Endothelial cell of umbilical vein (primary cell): ENCODE measurements at places on chromosomes 11 and 22. TPM values are rescaled to one million over a fixed set of nuclear protein-coding genes. Genes with fewer than 3 reads are reported as not detected.
A peak's percentile ranks its signal among the peaks of the same experiment; 100 is the strongest.

GRCh38 chr11:70755410-70756158 is 357.3 kb downstream of the CTTN start:
- H3K4me3 ChIP-seq, result no peak overlapping the region
- H3K4me1 ChIP-seq, result no peaks in the 10 kb centered on the region
- no peaks in the 10 kb centered on the region for H3K36me3 ChIP-seq
- no peaks in the 10 kb centered on the region for H3K27me3 ChIP-seq
- peak; percentile 37 for DNase-seq
- no peak overlapping the region for H3K27ac ChIP-seq

- H3K27ac ChIP-seq, result no peak overlapping the region
- no peak for DNase-seq
- H3K27me3 ChIP-seq, result no peaks in the 10 kb centered on the region
- H3K4me3 ChIP-seq, result no peak overlapping the region
- H3K36me3 ChIP-seq, result no peaks in the 10 kb centered on the region
- H3K4me1 ChIP-seq, result no peaks in the 10 kb centered on the region
Observed at GRCh38 chr11:104844451-104844850, 53.8 kb downstream of the CASP12 start.

DNA sequence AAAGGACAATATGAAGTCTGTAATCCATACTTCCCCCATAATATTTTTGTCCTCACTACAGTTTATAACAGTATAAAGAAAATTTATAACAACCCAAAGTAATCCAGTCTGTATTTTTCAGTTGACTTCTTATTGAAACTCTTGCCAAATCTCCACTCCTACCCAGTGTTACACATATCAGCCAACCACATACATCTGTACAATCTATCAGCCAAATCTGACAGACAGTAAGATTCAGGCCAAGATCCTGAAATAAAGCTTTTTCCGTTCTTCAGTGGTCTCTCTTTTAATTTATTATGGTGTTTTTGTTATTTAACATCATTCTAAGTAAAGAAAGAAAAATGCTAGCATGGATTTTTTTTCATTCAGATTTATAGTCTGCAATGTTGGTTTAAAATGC is 2370.9 kb upstream of the RAG2 start:
- no peak overlapping the region for H3K4me3 ChIP-seq
- H3K27me3 ChIP-seq, result no peaks in the 10 kb centered on the region
- H3K36me3 ChIP-seq, result no peaks in the 10 kb centered on the region
- H3K27ac ChIP-seq, result no peak overlapping the region

DNA sequence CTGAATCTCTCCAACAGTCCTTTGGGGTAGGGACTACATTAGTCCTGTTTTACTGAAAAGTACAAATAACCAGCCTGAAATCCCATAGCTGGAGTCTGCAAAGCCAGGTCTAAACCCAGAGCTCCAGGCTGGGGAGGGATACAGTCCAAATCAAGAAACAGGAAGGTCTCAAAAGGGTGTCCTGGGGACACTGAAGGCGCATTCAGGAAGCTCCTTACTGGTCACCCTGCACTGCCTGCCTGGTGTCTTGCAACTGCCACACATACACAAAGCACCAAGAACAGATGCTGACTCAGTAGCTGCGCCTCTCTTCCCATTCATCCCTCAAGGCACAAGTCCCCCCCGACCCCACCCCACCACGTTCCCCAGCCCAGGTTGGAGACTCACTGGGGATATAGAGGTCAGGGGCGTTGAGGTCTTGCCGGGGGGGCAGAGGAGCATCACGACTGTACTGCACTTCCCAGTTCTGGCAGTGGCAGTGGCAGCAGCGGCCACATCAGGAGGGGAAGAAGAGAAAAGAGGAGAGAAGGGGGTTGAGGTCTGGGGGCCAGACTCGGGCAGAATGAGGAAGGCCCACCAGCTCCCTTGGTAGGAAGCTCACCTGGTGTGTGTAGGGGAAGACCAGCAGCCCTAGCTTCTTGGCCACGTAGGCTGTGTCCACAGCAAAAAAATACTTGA is 1.6 kb downstream of the YIF1A start:
- H3K36me3 ChIP-seq, result no peaks in the 10 kb centered on the region
- DNase-seq, result no peak
- H3K27me3 ChIP-seq, result peaks cover 12% of the 10 kb centered on the region
- H3K4me1 ChIP-seq, result peaks cover 13% of the 10 kb centered on the region
- no peak overlapping the region for H3K27ac ChIP-seq

DNA sequence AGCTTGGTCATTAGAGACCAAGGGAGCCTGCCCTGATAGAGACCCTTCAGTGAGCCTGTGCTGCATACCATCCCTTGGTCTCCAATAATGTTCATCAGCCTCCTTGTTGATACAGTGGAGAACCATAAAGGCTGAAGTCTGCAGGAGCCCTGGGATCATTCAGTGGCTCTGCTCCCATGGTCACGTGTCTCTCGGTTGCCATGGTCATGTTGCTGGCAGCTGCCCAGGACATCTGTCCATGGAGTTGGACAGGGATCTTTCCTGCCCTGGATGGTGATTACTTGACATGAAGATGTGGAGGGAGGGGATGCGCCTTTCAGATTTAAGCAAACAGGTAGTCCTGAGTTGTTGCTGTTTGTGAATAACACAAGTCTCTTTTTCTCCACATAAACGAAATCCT is 38.2 kb downstream of the CYB5R2 start:
- H3K36me3 ChIP-seq, result no peaks in the 10 kb centered on the region
- DNase-seq, result no peak
- no peak overlapping the region for H3K4me3 ChIP-seq
- H3K4me1 ChIP-seq, result peaks cover 10% of the 10 kb centered on the region

- no peak overlapping the region for H3K4me3 ChIP-seq
- H3K36me3 ChIP-seq, result peaks cover 23% of the 10 kb centered on the region
- H3K27me3 ChIP-seq, result no peaks in the 10 kb centered on the region
- peak overlapping the region; percentile 66 for H3K27ac ChIP-seq
- peaks cover 58% of the 10 kb centered on the region for H3K4me1 ChIP-seq
Observed at GRCh38 chr22:37501610-37502341, 15.6 kb upstream of the MFNG start.

DNA sequence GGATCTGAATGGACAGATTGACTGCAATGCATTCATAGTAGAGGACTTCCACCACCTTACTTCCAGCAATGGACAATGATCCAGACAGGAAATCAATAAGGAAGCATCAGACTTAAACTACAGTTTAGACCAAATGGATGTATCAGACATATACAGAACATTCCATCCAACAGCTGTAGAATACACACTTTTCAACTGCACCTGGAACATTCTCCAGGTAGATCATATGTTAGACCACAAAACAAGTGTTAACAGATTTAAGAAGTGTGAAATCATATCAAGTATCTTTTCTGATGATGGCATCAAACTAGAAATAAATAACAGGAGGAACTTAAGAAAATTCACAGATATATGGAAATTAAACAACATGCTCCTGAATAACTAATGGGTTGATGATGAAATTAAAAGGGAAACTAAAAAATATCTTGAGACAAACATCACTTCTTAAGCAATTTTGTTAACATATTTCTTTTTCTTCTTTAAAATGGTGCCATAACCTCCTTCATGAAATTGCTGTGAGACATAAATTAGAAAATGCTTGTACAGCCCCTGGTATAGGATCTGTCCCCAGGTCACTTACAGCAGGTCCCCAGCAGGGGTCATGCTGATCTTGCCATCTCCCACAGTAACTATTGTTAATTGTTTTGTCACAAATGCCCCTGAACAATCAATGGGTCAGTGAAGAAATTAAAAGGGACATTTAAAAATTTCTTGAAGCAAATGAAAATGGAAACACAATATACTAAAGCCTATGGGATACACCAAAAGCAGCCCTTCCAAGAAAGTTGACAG is 100.0 kb upstream of the OR4B1 start:
- no peaks in the 10 kb centered on the region for H3K27me3 ChIP-seq
- no peaks in the 10 kb centered on the region for H3K4me1 ChIP-seq
- H3K36me3 ChIP-seq, result no peaks in the 10 kb centered on the region
- DNase-seq, result peak; percentile 39
- no peak overlapping the region for H3K27ac ChIP-seq
- H3K4me3 ChIP-seq, result no peak overlapping the region

- H3K4me3 ChIP-seq, result no peak overlapping the region
- no peak for DNase-seq
Observed at GRCh38 chr11:14742849-14743559, 99.4 kb downstream of the PDE3B start.

DNA sequence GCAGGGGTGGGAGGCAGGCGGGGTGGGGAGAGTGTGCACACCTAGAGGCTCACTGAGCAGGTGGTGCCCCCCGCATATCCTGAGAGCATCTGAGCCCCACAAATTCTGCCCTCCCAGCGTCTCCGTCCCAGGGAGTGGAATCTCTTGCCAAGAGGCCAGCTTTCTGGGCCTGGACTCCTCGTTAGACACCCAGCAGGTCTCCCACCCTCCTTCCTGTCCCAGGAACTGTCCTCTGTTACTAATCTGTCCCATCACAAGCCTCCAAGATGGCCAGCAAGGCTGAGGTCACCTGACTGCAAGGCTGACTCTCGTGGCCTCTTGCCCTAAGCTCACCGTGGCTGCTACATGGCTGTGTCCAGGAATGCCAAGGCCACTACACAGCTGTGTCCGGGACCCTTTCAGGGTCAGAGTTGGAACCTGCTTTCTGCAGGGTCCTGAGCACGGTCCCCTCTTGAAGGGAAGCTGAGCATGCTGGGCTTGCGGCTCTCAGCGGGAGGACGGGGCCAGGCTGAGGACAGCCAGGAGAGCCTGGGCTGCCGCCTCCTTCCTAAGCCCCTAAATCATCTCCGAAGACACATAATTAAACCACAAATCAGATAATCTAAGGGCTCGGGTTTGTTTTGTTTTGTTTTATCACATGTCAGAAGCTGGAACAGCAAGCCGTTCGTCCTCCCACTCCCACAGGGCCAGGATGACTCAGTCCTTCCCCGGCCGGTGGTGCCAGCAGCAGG is 1327.3 kb downstream of the TBC1D22A start:
- H3K36me3 ChIP-seq, result no peaks in the 10 kb centered on the region
- DNase-seq, result no peak
- H3K27me3 ChIP-seq, result no peaks in the 10 kb centered on the region
- H3K4me1 ChIP-seq, result no peaks in the 10 kb centered on the region
- no peak overlapping the region for H3K27ac ChIP-seq

- DNase-seq, result no peak
- H3K4me3 ChIP-seq, result no peak overlapping the region
- no peaks in the 10 kb centered on the region for H3K4me1 ChIP-seq
- H3K27ac ChIP-seq, result no peak overlapping the region
- H3K36me3 ChIP-seq, result no peaks in the 10 kb centered on the region
Observed at GRCh38 chr11:80280737-80281136, 839.9 kb upstream of the TENM4 start.

DNA sequence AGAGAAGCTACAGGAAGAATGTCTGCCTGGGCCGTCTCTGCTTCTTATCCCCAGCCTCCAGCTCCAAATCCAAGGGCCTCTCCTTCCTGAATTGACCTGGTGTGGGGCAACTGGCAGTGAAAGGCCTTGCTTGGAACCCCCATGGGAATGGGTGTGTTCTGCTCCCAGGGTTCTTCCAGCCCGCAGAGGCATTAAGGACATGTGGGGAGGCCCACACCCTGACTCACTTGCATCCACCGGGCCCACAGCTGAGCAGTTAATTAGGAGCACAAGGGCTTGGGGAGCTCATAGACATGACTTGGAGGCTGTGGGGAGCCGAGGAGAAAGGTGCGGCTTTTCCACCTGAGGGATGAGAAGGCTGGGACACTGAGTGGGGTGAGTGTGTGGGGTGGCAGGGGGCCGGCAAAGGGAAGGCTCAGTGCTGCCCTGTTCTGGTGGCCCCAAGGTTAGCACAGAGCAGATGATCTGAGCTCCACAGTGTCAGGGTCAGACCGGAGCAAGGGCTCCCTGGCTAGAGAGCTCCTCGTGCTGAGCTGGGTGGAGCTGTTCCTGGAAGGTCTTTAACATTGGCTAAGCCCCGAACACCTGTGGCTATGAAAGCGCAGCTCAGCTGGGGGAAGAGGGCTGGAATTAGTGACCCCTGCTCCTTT is 64.5 kb upstream of the NECTIN1 start:
- H3K27me3 ChIP-seq, result no peaks in the 10 kb centered on the region
- no peak overlapping the region for H3K27ac ChIP-seq
- no peak overlapping the region for H3K4me3 ChIP-seq
- no peaks in the 10 kb centered on the region for H3K36me3 ChIP-seq
- no peak for DNase-seq

DNA sequence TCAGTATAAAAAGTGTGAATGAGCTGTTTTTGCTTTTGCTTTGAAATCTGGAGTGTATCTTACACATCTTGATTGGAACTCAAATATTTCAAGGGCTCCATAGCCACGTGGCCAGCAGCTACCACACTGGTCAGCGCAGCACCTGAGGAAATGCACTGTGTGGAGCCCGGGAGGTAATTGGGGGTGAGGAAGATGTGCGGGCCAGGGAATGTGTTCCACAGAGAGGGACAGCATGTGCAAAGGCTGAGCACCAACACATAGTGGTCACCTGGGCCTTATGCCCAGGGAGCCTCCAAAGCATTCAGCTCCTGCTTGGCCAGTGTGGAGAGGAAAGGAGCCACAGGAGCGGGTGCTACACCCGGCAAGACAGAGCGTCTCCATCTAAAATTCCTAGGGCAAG is 20.8 kb downstream of the RELT start:
- peaks cover 19% of the 10 kb centered on the region for H3K4me1 ChIP-seq
- no peaks in the 10 kb centered on the region for H3K27me3 ChIP-seq

GRCh38 chr11:83648610-83649527 is 362.7 kb upstream of the CCDC90B start:
- no peak overlapping the region for H3K27ac ChIP-seq
- no peak overlapping the region for H3K4me3 ChIP-seq
- DNase-seq, result no peak
- H3K36me3 ChIP-seq, result no peaks in the 10 kb centered on the region

- no peak for DNase-seq
- no peaks in the 10 kb centered on the region for H3K27me3 ChIP-seq
- H3K4me1 ChIP-seq, result no peaks in the 10 kb centered on the region
- no peaks in the 10 kb centered on the region for H3K36me3 ChIP-seq
Observed at GRCh38 chr11:12102588-12103410, 7.6 kb upstream of the MICAL2 start.

DNA sequence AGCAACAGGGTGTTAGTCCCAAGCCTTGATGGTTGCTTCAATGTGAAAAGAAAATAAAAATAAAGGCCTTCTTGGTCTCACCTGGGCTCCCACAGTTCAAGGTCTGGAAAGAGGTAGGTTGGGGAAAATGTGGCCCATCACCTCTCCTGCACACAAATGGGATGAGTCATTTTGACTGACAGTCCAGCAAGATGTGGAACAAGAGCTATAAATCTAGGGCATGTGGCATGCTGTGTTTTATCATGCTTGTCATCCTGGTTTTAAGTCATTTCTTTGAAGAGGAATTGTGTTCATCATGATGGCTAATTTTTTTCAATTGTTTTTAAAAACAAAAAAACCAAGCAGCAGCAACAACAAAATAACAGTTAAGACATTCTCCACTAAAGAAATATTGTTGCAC is 503.7 kb downstream of the NTM start:
- H3K36me3 ChIP-seq, result no peaks in the 10 kb centered on the region
- H3K4me3 ChIP-seq, result no peak overlapping the region
- no peaks in the 10 kb centered on the region for H3K27me3 ChIP-seq
- DNase-seq, result no peak
- H3K27ac ChIP-seq, result no peak overlapping the region

Gene OMP
- 0.76 and 0.80 TPM in 2 replicates for total RNA-seq

Gene CACNA1I
- not detected in 2 replicates for total RNA-seq

Gene CARD16
- total RNA-seq, result 68.7 and 76.6 TPM in 2 replicates

Gene TNNI2
- not detected in 2 replicates for total RNA-seq

Gene MIEF1
- 24.7 and 31.1 TPM in 2 replicates for total RNA-seq

Gene SLC25A18
- total RNA-seq, result not detected in 2 replicates

Gene TUB
- total RNA-seq, result 3.9 and 4.9 TPM in 2 replicates

Gene MLC1
- total RNA-seq, result not detected in 2 replicates

Gene SHANK3
- 137 and 158 TPM in 2 replicates for total RNA-seq

Gene TMEM191B
- 1.9 TPM in 1 of 2 replicates, not detected in the other for total RNA-seq

Gene SCARF2
- total RNA-seq, result 18.4 and 20.1 TPM in 2 replicates

Gene C1QTNF5
- 126 and 130 TPM in 2 replicates for total RNA-seq

Gene DAGLA
- 3.5 and 4.7 TPM in 2 replicates for total RNA-seq

Gene KRTAP5-2
- not detected in 2 replicates for total RNA-seq

Gene ZDHHC13
- total RNA-seq, result 50.1 and 52.9 TPM in 2 replicates
